ENCODE measurements at places on chromosomes 2 and 18.
A peak's percentile ranks its signal among the peaks of the same experiment; 100 is the strongest.

GRCh38 chr2:209578394-209579001 is 154.7 kb downstream of the MAP2 start:
- peak; percentile 10 for DNase-seq

- no peak for DNase-seq
These were observed 26.7 kb upstream of the PRLH start for GRCh38 chr2:237539681-237540080.

GRCh38 chr18:69995774-69996173 is 48.1 kb upstream of the CD226 start:
- no peak for DNase-seq

DNA sequence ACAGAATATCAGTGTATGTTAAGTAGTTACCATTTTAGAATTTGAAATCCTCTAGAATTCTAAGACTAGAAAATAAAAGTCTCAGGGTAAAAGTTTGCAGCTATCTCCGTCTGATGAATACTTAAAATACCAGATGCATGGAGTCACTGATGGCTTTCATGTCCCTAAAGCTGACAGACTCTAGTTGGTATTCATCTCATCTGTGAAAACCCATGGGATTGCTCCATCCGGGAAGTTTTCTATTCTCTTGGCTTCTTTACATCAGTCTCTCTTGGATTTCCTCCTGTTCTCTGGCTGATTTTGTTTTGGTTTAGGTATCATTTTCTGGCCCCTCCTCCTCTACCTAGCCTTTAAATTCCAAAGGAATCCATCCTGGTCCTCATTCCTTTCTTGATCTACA is 465.6 kb upstream of the POU3F3 start:
- DNase-seq, result no peak

DNA sequence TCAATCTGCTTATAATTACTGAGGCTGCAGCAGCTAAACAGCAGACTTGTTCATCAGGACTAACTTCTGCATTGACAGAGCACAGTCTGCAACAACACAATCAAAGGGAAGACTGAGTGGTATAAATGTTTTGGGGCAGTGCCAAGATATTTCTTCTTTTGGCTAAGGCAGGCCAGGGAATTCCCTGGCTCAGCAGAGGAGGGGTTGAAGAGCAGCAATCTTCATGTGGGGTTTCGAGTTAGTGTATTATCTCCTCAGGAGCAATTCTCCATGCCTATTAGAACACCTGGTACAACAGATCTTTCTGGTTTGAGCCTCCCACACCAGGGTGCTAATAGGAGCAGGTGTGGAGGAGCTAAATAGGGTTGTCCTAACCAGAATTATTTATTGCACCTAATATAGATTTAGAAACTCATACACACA is 103.0 kb upstream of the STK17B start:
- peak; percentile 85 for DNase-seq

DNA sequence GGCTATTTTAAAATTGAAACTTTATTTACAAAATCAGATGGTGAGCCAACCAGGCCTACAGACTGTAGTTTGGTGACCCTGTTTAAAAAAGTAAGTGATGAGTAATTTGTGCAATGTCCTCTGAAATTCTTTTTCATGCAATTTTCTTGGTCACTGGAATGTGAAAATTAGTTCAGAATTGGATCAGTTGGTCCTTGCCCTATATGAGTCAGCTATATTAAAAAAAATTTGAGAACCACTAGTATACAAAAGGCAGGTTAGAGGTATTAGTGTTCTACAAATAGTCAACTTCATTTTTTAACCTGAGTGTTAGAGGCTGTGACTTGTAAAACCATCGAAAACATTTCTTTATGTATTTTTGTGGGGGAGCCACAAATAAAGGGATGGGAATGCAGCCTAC is 91.1 kb upstream of the NXPH2 start:
- DNase-seq, result no peak

- no peak for DNase-seq
These were observed 54.0 kb upstream of the GPR45 start for GRCh38 chr2:105187531-105187930.

DNA sequence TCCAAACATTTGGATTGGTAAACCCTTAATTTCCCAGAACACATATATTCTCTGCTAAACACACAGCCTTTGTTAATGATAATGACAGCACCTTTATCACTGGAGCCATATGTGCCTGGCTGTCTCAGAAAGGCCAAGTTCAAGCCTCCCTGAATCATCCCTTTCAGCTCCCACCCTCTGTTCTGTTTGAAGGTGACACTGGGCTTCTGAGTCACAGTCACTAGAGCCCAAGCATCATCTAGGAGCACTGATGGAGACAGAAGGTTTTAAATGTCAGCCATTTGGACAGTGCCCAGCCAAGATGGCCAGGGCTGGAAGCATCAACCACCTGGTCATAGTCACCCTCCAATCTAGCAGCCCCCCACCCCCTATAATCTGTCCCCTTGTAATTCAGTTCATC is 80.6 kb downstream of the NRP2 start:
- DNase-seq, result no peak
